ENCODE measurements at places on chromosomes 5 and 9.

DNA sequence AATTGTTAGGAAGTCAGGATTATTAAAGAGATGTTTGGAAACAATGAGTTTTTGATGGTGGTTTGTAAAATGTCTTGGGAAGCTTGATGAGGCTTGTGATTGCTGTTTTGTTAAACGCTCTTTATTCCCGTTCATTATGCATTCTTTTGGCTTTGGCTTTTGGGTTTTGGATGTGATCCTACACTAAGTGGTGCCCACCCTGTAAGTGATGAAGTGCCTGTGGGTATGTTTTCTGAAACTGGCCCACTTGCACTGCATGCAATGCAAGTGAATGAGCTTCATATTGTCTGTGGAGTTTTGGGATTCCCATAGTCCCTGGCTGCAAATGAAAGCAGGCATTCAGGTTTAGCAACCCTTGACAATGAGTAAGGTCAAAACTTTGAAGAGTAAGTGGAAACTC, 1035.5 kb upstream of the WWC1 start:
- DNase-seq = no peak

GRCh38 chr5:169071-169727, 22.1 kb upstream of the LRRC14B start:
- no peak for DNase-seq

- no peak for DNase-seq
These were observed 9.9 kb downstream of the LEAP2 start for GRCh38 chr5:132883261-132883834.

DNA sequence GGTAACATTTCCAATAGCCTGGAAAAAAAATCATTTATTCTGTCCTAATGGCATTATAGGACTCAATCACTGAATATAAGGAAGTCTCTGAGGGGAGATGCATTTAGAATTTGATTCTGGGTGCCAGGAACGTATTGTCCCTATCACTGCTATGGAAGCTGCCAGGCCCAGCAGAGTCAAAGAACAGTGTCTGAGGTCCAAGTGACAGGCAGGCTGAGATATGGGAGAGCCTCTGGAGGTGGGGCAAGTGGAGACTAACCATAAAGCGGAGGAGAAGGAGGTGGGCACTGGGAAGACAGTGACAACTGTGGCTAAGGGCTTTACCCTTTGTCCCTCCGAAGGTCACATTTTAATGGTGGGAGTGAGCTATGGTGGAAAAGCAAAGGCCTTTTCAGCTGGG, 505.5 kb downstream of the CTNND2 start:
- DNase-seq = no peak

GRCh38 chr9:107620801-107621200, 131.2 kb upstream of the KLF4 start:
- no peak for DNase-seq

- no peak for DNase-seq
These were observed 9.3 kb downstream of the TMEM174 start for GRCh38 chr5:73182307-73182706.

GRCh38 chr5:129904102-129904666, at the start of gene CHSY3:
TSS of gene CHSY3 (plus strand) at chr5:129904465.
- DNase-seq = no peak

- no peak for DNase-seq
These were observed 72.7 kb downstream of the LURAP1L start for GRCh38 chr9:12847561-12847960.

DNA sequence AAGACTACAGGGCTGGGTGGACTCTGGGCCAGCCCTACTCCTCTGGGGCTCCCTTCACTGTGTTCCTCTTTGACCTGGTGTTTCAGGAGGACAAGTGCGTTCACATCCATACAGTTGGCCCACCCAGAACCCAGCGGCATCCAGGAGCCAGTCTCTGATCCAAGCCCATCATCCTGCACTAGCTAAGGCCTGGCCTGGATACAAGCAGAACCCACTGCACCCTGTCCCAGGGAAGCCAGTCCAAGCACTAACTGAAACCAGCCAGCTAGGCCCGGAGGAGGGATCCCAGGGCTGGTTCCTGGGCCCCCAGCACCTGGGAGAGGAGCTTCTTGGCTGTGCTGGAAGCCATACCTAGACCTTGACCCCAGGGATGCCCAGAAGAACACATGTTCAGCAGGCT, 4.1 kb upstream of the GBGT1 start:
- DNase-seq = no peak

Measured in stimulated activated CD8-positive, alpha-beta memory T cell treated with anti-CD3 and anti-CD28 coated beads, Interleukin-2, amount 100 ng/mL, for 1 hour (primary cell).